Natural killer cell treated with Interleukin-12 subunit alpha and Interleukin-12 subunit beta and Interleukin-15 and Interleukin-18, amount 100 ng/mL, for 72 hours (primary cell): ENCODE measurements at places on chromosomes 5 and 9. TPM values are rescaled to one million over a fixed set of nuclear protein-coding genes. Genes with fewer than 3 reads are reported as not detected.

DNA sequence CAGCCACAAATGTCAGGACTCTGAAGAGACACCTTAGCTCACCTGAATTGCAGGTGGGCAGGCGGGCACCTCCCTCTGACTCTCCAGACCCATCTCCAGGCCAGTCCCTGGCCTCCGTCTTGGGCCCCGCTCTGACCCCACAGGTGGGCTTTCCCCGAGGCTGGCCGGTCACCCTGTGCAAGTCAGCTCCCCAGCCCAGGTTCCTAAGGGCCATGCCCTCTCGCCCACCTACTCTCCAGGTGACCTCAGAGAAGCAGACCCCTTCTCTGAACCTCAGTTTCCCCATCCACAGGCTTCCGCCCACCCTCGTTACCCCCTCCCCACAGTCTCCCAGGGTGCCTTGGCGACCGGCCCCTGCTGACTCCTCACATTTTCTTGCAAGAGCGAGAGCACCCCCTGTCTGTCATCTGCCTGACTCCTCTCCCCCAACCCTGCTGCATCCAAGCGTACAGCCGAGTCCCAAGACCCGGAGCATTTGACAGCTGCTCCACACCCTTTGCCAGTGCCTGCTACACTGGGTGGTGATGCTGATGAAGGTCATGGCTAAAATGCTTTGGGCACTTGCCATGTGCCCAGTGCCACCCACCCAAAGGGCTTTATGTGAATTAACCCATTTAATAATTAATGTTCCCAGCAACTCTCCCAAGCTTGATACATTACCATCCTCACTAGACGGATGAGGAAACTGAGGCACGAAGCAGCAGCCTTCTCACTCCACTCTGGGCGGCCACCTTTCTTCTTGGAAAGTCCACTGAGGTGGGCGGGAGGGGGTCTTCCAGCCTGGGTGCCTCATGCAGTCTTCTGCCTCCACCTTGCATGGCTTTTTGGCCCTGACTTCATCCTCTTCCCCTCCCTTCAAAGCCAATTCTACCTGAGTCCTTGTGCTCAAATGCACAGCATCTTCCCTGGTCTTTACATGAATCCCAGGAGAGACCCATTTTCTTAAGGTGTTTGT, 51.1 kb upstream of the ORM1 start:
- H3K27me3 ChIP-seq = peaks cover 12% of the 10 kb centered on the region
- H3K36me3 ChIP-seq = no peaks in the 10 kb centered on the region
- peak; percentile 52 for DNase-seq
- H3K27ac ChIP-seq = no peak overlapping the region

DNA sequence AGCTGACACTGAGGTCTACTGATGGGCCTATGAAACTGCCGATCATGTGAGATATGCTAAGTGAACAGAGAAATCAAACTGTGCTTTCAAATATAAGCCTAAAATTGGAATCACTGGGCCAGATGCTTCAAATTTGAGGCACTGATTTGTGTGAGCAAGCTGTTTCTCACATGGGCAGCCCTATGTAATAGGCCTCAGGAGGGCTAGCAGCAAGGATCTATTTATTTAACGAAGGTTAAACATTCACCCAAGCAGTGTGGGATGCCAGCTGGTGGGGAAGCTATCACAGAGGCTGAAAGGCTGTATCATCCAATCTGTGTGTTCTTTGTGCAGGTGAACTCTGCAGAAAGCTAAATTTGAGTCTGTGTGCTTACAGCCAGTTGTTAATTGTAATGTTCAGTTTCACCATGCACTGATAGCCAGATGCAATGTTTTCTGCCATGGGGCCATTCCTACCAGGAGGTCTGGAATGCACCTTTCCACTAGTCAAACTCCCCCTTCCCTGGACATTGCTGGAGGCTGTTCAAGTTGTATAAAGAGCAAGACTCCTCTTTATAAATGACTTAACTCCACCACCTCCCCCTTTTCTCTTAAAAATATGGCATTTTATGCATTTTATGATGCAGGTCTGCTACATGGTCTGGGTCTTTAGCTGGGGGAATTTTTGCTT, 228.9 kb downstream of the SH3GL2 start:
- no peak overlapping the region for H3K4me3 ChIP-seq
- no peak overlapping the region for H3K27ac ChIP-seq

The SV2C gene
- total RNA-seq = 0.06 TPM

- no peaks in the 10 kb centered on the region for H3K36me3 ChIP-seq
- no peak overlapping the region for H3K27ac ChIP-seq
- H3K4me1 ChIP-seq = no peaks in the 10 kb centered on the region
- H3K4me3 ChIP-seq = no peak overlapping the region
Observed at GRCh38 chr5:167426501-167426900, 864.9 kb upstream of the WWC1 start.

DNA sequence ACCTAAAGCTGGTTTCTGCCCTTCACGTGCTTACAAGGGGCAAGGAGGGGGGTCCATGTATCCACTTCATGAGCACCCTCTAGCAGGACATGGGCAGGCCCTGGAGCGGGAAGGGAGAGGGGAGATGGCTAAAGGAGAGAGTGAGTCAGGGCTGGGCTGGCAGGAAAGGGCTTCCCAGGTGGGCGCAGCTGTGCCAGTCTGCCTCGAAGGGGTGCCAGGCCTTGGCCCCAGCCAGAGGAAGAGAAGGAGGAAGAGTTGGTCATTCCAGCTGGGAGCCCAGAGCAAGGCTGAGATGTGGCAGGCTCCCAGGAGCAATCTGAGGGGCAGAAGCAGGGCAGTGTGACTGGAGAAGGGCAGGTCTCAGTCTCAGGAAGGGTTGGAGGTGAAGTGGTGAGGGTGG, 24.7 kb downstream of the TRIM14 start:
- H3K27ac ChIP-seq = peak overlapping the region; percentile 72
- no peak for DNase-seq
- peaks cover 20% of the 10 kb centered on the region for H3K36me3 ChIP-seq
- H3K4me1 ChIP-seq = peaks cover 35% of the 10 kb centered on the region

The ZFP2 gene
- total RNA-seq = 0.12 TPM

GRCh38 chr9:31210978-31211570, 1173.4 kb upstream of the ACO1 start:
- H3K4me3 ChIP-seq = no peak overlapping the region
- DNase-seq = no peak
- H3K27ac ChIP-seq = no peak overlapping the region

- H3K27me3 ChIP-seq = no peaks in the 10 kb centered on the region
- no peaks in the 10 kb centered on the region for H3K4me1 ChIP-seq
- DNase-seq = no peak
- no peak overlapping the region for H3K4me3 ChIP-seq
- no peak overlapping the region for H3K27ac ChIP-seq
Observed at GRCh38 chr5:20486826-20487225, 498.8 kb upstream of the CDH18 start.

- H3K27me3 ChIP-seq = no peaks in the 10 kb centered on the region
- DNase-seq = no peak
- H3K27ac ChIP-seq = no peak overlapping the region
- no peaks in the 10 kb centered on the region for H3K4me1 ChIP-seq
- H3K36me3 ChIP-seq = no peaks in the 10 kb centered on the region
Observed at GRCh38 chr5:120082316-120083068, 381.6 kb upstream of the PRR16 start.

The SLCO6A1 gene
- total RNA-seq = not detected

DNA sequence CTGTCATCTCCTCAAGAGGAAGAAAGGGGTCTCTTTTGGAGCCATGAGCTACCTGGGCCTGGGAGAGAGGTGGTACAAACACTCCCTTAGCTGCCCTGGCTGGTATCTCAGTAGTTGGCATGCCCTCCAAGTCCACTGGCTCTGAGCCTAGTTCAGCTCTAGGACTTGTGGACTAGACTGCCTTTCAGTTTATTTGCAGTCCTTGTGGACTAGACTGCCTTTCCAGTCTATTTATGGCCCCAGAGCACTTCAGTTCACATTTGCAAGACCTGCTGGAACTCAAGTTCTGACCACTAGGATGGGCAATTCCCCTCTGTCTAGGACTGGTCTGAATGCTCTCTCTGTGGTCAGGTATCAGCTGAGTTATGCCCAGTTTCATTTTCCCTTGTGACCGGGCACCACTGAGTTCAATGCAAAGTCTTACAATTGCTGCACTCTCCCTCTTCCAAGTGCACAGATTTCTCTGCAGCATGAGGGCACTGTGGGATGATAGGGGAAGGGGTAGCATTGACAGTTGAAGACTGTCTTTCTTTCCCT, 1019.0 kb downstream of the TAF11L14 start:
- no peaks in the 10 kb centered on the region for H3K27me3 ChIP-seq
- H3K27ac ChIP-seq = no peak overlapping the region
- no peaks in the 10 kb centered on the region for H3K4me1 ChIP-seq
- no peak for DNase-seq
- H3K4me3 ChIP-seq = no peak overlapping the region
- peaks cover 16% of the 10 kb centered on the region for H3K36me3 ChIP-seq

GRCh38 chr5:137866541-137867388, 895 bp upstream of the MYOT start:
- H3K36me3 ChIP-seq = no peaks in the 10 kb centered on the region
- DNase-seq = no peak
- no peaks in the 10 kb centered on the region for H3K27me3 ChIP-seq
- H3K4me3 ChIP-seq = no peak overlapping the region

The C9 gene
- total RNA-seq = not detected

The NR2F1 gene
- not detected for total RNA-seq

The ASS1 gene
- not detected for total RNA-seq

DNA sequence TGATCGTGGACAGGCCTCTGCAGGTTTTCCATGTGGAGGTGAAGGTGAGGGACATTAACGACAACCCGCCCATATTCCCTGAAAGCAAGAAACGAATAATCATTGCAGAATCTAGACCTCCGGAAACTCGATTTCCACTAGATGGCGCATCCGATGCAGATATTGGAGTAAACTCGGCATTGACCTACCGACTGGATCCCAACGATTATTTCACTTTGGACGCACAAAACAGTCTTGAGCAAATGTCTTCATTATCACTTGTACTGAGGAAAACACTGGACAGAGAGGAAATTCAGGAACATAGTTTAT, 621 bp downstream of the PCDHA13 start:
- no peak for DNase-seq
- no peak overlapping the region for H3K27ac ChIP-seq
- peaks cover 19% of the 10 kb centered on the region for H3K36me3 ChIP-seq
- peaks cover 9% of the 10 kb centered on the region for H3K27me3 ChIP-seq
- no peak overlapping the region for H3K4me3 ChIP-seq

GRCh38 chr5:1118231-1118698, 6.4 kb upstream of the SLC12A7 start:
- H3K27me3 ChIP-seq = no peaks in the 10 kb centered on the region
- no peak for DNase-seq
- no peak overlapping the region for H3K27ac ChIP-seq
- H3K36me3 ChIP-seq = no peaks in the 10 kb centered on the region
- H3K4me1 ChIP-seq = no peaks in the 10 kb centered on the region

The FOXD4L6 gene
- total RNA-seq = not detected

DNA sequence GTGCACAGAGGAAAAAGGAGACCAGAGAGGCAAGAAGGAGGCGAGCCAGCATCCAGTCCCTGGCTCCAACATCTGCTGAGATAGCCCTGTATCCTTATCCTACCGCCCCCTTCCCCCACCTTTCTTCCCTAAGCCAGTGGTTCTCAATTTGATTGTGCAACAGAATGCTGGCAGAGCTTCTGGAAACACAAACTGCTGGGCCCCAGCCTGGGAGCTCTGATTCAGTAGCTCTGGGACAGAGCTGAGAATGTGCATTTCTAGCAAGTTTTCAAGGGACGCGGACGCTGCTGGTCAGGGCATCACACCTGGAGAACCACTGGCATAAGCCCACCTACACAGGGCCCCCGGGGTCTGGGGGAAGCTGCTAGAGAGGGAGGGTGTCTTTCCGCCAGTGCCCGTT, 21.1 kb downstream of the AK8 start:
- no peak for DNase-seq
- H3K4me3 ChIP-seq = no peak overlapping the region
- H3K27me3 ChIP-seq = peaks cover 12% of the 10 kb centered on the region
- H3K36me3 ChIP-seq = no peaks in the 10 kb centered on the region
- H3K27ac ChIP-seq = no peak overlapping the region

The RNF183 gene
- not detected for total RNA-seq

DNA sequence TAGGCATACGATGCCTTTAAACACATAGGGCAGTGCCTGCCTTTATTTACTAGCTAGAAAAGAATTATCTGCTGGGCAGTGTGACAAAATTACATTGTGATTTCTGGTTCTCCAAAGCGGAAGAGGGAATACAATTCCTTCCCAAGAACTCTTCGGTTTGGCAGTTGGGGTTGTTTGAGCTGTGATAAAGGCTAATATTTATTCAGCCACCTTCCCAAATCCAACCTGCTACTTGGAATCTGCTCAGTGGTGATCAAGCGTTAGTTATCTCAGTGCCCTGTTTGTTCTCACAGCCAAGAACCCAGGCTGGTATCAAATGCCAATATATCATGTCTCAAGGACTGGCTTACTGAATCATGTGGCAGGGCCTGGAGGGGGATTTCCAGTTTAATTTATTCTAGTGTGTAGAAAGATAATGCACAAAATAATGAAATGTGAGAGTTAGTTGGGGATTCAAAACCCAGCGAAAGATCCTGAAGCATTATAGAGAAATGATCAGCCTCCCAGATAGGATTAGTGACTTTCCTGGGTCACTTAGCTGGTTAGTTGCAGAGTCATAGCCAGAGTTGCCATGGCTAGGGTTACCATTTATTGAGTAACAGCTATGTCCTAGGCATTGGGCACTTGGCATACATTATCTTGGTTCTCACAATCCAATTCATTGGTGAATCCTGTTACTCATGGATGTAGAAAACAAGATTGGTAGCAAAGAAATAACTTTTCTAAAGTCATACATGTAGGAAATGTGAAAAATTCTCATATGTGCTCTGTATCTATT, 457.0 kb upstream of the KLF4 start:
- peaks cover 6% of the 10 kb centered on the region for H3K36me3 ChIP-seq
- no peak overlapping the region for H3K27ac ChIP-seq
- no peaks in the 10 kb centered on the region for H3K27me3 ChIP-seq
- H3K4me1 ChIP-seq = no peaks in the 10 kb centered on the region
- no peak for DNase-seq
- no peak overlapping the region for H3K4me3 ChIP-seq

DNA sequence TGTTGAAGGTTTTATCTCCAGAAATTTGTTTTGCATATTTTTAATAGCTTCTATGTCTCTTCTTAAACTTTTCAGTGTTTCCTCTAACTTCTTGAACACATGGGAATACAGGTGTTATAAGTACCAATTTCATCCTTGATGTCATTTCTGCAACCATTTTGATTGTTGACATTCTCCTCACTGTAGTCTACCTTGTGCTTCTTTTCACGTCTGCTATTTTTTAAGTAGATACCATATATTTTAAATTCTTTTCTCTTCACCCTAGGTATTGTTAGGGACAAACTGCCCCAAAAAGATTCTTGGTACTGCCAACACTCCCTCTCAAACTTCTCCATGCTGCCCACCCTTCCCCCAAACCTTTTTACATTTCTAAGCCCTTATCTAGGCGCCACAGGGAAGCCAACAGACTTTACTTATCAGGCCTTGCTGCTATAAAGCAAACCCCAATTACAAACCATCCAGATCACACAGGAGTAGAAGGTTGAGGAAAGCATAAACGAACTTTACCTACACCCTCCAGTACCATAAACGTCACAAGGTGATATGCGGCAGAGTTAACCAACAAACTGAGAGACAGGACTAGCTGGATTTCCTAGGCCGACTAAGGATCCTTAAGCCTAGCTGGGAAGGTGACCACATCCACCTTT, 1165.3 kb downstream of the TAF11L14 start:
- H3K27ac ChIP-seq = no peak overlapping the region
- H3K4me3 ChIP-seq = no peak overlapping the region
- DNase-seq = no peak
- H3K27me3 ChIP-seq = no peaks in the 10 kb centered on the region
